ENCODE measurements at places on chromosomes 2 and 18. TPM values are rescaled to one million over a fixed set of nuclear protein-coding genes. Genes with fewer than 3 reads are reported as not detected.
A peak's percentile ranks its signal among the peaks of the same experiment; 100 is the strongest.

NT5C1B gene
- not detected for total RNA-seq

DNA sequence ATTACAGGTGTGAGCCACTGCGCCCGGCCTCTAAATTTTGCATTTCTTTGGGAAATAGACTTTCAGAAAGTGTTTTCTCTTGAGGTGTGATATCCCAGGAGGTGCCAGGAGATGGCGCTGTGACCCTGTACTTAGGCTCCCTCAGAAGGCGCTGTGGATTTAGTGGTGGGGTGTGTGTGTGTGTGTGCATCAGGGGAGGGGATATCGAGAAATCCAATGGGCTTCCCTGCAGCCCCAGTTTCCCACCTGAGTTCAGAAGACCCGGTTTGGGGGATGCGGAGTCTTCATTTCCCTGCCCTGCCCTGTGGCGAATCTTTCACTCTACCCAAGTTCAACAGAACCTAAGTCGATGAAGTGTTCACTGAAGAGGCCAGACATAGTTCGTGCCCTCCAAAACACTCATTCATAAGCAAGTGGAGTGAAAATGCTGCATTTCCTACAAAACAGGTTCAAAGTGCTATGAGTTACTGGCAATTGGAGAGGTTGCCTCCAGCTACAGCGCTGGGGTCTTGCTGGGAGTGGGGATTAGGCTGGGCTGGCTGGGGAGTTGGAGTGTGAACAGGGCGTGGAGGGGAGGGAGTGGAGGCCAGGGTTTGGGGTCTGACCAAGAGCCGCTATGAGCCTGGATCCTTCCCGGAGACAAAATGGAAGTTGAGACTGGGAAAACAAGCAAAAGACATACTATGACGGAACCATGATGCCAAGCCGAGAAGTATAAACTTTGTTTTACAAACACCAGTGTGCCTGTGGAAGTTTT is 6.5 kb upstream of the WNT6 start:
- DNase-seq = peak; percentile 65
- H3K36me3 ChIP-seq = no peaks in the 10 kb centered on the region
- peaks cover 55% of the 10 kb centered on the region for H3K27me3 ChIP-seq

DNA sequence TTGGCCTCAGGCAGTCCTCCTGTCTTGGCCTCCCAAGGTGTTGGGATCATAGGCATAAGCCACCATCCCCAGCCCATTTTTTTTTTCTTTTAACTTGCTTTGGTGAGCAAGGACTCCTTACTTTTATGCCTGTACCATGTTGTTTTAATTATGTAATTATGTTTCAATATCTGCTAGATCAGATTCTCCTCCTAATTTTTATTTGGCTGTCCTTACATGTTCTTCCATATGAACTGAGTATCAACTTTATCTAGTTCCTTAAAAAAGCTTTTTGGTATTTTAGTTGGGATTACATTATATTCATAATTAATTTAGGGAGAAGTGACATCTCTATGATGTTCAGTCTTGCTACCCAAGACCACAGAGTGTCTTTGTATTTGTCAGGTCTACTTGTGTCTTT is 16.3 kb downstream of the GPN1 start:
- DNase-seq = no peak
- no peak overlapping the region for H3K27ac ChIP-seq
- no peak overlapping the region for H3K4me3 ChIP-seq
- H3K4me1 ChIP-seq = no peaks in the 10 kb centered on the region
- peaks cover 54% of the 10 kb centered on the region for H3K36me3 ChIP-seq
- H3K27me3 ChIP-seq = no peaks in the 10 kb centered on the region

METTL21A gene
- total RNA-seq = 13.6 TPM

DNA sequence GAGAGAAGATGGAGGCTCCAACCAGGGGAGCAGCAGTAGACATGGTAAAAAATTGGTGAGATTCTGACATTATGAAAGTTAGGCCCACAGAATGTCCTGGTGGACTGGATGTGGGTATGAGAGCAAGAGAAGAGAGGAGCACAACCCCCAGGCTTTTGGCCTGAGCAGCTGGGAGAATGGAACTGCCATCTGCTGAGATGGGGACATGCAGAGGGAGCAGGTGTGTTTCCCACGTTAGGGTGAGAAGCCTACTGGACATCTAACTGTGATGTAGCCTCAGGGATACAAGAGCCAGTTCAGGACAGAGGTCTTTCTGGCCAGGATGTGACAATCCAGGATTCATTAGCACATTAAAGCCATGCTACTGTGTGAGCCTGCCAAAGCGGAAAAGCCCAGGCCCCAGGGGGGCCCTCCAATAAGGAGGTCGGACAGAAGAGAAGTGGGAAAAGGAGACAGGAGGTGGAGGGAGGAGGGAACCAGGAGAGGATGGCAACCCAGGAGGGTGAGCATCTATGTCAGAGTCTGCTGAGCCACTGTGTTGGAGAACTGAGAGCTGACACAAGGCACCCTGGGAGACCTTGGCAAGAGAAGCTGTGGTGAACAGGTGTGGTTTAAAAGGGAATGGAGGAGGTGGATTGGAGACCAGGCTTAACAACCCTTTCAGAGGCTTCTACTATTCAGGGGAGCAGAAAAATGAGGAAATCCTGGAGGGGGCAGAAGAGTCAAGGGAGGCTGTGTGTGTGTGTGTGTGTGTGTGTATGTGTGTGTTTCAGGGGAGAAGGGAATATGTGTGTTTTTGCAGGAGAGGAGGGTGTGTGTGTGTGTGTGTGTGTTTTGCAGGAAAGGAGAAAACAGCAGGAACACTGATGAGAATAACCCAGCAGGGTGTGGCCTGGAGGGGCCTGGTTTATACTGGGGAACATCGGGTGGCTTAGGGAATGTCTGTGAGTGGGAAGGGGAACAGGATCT is 10.5 kb downstream of the CYB5A start:
- no peaks in the 10 kb centered on the region for H3K27me3 ChIP-seq
- DNase-seq = no peak
- peaks cover 21% of the 10 kb centered on the region for H3K4me1 ChIP-seq
- H3K36me3 ChIP-seq = no peaks in the 10 kb centered on the region

DNA sequence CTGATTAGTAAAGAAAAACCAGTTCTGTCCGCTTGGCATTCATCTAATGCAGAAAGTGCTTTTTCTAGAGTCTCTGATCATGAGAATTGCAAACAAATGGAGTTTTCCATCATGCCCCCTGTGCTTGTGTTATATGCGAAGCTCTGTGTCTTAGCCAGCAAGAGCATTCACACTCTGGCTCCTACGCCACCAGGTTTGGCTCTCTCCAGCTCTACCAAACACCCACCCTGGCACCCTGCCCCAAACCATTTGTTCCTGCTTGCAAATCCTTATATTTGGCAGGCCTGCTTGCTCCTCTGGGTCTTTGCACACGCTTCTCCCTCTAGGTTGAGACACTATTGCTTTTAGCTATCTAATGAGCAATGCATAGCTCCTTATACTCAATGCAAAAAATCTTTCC is 204.1 kb upstream of the CYRIA start:
- DNase-seq = no peak
- no peaks in the 10 kb centered on the region for H3K4me1 ChIP-seq
- no peaks in the 10 kb centered on the region for H3K27me3 ChIP-seq
- H3K36me3 ChIP-seq = no peaks in the 10 kb centered on the region
- H3K4me3 ChIP-seq = no peak overlapping the region

FOXD4L1 gene
- 0.18 TPM for total RNA-seq

SIX3 gene
- total RNA-seq = 0.13 TPM

DNA sequence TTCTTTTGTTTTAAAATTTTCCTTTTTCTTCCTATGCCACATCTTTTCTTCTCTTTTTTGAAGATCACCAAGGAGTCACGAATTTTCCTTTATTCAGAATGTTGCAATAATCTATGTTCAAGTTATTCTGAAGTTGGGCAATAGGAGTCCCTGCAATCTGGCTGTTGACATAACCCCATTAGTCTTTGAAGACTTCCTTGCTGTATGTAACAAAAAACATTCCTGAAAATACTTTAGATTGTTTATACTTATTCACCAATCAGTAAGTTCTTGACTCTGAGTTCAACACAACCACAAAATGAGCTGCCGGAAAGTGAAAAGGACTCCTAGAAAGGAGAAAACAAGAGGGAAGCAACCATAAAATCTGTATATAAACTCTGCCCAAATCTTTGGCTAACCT is 62.8 kb downstream of the TMEM237 start:
- H3K27ac ChIP-seq = no peak overlapping the region
- peaks cover 17% of the 10 kb centered on the region for H3K27me3 ChIP-seq
- no peak for DNase-seq
- no peaks in the 10 kb centered on the region for H3K4me1 ChIP-seq
- no peaks in the 10 kb centered on the region for H3K36me3 ChIP-seq

DNA sequence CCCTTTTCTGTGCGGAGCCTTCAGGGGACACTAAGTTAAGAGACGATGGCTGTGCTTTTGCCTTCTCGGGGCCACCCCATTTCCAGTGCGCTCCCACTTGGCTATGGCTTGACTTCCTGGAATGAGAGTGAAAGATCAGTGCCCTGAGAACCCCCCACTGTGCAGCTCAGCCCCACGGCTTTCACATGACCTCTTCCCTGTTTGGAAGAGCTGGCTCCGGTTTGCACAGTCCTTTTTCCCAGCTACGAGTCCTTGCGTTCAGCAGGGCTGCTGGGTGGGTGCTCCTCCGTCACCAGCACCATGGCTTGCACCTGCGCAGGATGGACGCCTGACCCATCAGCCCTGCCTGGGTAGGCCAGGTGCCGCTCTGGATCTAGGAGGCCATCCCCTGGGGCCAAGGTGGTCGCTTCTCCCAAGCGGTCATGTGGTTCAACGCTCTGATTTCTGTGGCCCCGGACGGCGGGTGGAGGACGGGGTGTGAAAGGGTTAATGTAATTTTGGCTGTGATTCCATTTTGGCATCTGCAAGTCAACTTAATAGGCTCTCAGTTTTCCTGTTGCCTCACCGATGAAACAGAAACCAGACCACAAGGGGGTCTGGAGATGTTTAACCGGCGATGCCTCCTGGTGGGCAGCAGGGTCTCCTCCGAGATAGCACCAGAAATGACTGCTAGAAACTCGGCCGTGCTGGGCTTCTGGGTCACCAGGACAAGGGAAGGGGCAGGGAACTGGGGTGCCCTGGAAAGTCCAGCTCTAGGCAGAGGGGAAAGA is 113.1 kb upstream of the HAAO start:
- H3K4me1 ChIP-seq = peaks cover 1% of the 10 kb centered on the region
- H3K4me3 ChIP-seq = no peak overlapping the region
- no peak for DNase-seq
- H3K27me3 ChIP-seq = peaks cover 12% of the 10 kb centered on the region
- H3K27ac ChIP-seq = no peak overlapping the region

DNA sequence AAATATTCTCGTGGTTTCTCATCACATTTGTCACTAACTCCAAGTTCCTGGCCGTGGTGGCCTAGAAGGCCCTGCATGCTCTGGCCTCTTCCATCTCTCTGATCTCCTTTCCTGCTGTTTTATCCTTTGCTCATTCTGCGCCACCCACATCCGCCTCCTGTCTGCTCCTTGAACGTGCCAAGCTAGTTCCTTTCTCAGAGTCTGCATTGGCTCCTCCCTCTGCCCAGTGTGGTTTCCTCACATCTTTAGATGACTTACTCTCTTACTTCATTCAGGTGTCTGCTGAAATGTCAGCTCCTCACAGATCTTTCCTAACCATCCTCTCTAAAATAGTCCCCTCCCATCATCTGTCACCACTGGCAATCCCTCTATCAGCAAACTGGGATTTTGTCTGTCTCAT is 158.6 kb upstream of the RBMS1 start:
- peak; percentile 76 for DNase-seq
- peaks cover 24% of the 10 kb centered on the region for H3K4me1 ChIP-seq
- H3K36me3 ChIP-seq = no peaks in the 10 kb centered on the region
- no peak overlapping the region for H3K4me3 ChIP-seq
- H3K27me3 ChIP-seq = peaks cover 3% of the 10 kb centered on the region

GRCh38 chr2:99878581-99879350 is 263.6 kb downstream of the AFF3 start:
- H3K27me3 ChIP-seq = no peaks in the 10 kb centered on the region
- no peak for DNase-seq
- H3K36me3 ChIP-seq = no peaks in the 10 kb centered on the region
- H3K27ac ChIP-seq = no peak overlapping the region
- H3K4me3 ChIP-seq = no peak overlapping the region

GPR75 gene
- 1.4 TPM for total RNA-seq

DNA sequence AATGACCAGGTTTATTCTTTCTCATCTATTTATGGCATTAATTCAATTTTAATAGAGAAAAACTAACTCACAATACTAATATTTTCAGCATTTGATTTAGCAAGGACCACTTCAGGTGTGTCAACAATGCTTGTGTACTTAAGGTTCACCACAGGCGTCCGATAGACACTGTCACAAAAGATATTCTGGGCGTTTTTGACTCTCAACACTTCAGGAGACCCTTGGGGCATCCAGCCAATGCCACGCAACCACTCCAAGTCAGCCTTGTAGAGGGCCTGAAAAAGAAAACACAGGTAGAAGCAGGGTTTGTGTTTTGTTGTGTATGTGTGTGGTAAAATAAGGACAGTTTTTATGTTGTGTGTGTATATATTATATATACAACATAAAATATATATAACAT is 158.2 kb downstream of the NEB start:
- no peak for DNase-seq
- H3K27me3 ChIP-seq = no peaks in the 10 kb centered on the region
- H3K36me3 ChIP-seq = no peaks in the 10 kb centered on the region
- H3K27ac ChIP-seq = no peak overlapping the region

GRCh38 chr18:26190506-26190905 is 35.7 kb upstream of the TAF4B start:
- no peaks in the 10 kb centered on the region for H3K36me3 ChIP-seq
- no peaks in the 10 kb centered on the region for H3K27me3 ChIP-seq
- H3K4me3 ChIP-seq = peak overlapping the region; percentile 74
- peak; percentile 47 for DNase-seq

DNA sequence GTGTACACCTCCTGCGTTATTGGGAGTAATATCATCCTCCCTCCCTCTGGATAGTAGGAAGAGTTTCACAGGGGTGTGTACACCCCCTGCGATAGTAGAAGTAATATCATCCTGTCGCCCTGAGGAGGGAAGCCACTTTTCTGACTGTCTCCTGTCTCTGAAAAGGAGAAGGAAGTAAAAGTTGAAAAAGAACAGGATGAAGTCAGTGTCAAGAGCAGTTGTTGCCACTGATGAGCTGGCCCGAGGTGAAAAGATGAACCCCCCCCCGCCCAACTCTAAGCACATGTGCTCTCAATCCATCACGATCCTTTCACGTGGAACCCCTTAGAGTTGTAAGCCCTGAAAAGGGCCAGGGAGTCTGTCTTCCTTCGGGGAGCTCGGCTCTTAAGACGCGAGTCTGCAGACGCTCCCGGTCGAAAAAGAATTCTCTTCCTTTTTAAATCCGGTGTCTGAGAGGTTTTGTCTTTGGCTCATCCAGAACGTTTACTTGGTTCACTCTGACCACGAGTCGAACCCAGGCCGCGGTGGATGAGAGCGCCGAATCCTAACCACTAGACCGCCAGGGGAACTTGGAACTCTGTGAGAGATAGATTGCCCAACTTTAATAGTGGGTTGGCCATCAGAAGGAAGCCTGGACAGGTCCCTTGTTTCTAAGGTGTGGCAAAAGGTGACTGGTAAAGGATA is 22.4 kb upstream of the NAGK start:
- H3K4me1 ChIP-seq = peaks cover 4% of the 10 kb centered on the region
- no peaks in the 10 kb centered on the region for H3K36me3 ChIP-seq
- no peak overlapping the region for H3K4me3 ChIP-seq
- no peak overlapping the region for H3K27ac ChIP-seq

NEU4 gene
- 0.43 TPM for total RNA-seq
